ENCODE measurements at places on chromosomes 7 and 10.

DNA sequence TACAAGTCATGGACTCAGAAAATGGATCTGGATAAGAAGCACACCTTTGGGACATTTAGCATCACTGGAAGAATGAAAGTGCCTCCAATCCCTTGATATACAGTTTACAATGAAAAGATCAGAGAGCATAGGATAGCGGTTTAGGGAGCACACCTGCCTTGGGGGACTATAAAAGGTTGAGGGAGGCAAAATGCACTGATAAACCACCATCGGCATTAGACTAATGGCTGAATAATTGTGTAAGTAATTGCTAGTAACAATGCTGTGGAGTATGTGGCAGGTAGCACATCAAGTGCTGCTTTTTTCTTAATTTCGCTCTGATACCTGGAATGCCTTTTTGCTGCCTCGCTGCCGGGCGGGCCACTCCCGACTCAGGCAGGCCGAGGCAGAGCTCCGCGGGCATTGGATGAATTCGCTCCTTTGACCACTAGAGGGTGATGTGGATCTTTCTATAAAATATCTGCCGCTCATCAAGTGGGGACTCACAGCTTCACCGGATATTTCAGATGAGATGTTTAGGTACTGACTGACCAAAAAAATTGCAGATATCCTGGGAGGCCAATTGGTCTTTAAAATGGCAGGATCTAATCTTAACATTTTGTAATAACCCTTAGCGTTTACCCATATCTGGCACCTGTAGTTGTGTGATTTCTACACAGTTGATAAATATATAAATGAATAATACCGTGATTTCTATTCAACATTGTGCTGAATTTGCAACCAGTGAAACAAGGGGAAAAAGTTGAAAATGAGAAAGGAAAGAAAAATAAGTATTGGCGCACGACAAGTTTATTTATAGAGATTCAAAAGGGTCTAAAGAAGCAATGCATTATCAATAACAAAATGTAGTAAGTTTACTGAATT, 116.8 kb upstream of the PRSS1 start:
- DNase-seq = peak; percentile 24

- DNase-seq = no peak
Measured at GRCh38 chr7:12481722-12482121, 78.1 kb upstream of the VWDE start.

DNA sequence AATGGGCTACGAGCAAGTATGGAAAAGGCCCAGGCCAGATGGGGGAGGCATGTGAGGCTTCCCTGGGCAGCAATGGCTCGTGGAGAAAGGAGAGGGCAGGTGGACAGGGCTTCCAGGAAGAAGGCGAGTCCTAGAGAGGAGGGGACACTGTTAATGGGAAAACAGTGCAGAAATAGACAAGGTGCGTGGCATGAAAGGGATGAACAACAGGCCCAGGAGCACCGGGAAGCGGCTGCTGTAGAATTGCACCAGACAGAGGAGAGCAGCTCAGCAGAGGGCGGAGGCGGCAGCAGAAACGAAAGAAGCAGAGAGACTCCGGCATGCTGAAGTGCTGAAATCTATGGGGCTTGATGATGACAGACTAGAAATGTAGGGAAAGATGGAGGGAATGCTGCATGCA, 102.1 kb downstream of the PIP4K2A start:
- no peak for DNase-seq

DNA sequence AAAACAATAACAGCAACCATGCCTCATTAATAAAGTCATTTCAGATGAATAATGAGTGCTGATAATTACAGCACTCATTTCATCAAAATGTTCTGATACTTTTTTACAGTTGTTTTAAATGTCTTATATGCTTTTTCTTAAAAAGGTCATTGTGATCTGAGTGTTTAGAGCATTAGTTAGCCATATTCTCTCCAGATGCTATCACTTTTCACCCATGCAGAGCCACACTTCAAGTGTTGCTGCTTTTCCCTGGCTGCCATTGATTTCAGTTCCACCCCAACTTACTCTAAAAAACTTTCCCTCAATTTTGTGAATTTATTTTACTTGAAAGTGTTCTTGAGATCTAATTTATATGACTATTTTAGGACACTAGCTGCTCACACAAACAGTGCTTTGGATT, 41.8 kb downstream of the NUP205 start:
- DNase-seq = no peak

- no peak for DNase-seq
Measured at GRCh38 chr10:61175316-61175715, 231.3 kb upstream of the RHOBTB1 start.

DNA sequence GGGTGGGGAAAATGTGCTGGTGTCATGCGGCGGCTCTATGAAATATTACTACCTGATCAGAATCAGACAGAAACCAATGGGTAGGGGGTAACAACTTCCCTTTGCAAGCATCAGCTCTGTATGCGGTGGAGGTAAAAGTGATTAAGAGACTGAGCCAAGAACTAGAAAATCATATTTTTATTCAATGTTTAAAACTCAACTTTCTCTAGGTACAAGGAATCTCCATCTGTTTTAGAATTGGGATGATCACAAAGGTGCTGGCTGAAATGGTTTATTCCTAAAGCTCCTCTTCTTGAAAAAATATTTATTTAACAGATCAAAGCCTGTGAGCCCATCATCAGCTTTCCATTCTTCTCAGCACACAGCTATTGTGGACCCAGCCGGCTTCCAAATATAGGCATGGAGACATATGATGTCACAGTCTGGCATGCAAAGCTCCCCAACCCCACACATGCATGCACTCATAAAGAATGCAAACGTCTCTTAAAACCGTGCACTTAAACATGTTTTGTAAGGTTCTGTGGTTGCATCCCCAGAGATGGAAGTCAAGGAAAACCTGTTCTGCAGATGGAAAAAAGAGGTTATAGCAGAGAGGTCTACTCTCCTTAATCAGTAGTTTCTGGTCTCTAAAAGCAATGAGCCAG, 126.0 kb downstream of the SKIDA1 start:
- DNase-seq = no peak

DNA sequence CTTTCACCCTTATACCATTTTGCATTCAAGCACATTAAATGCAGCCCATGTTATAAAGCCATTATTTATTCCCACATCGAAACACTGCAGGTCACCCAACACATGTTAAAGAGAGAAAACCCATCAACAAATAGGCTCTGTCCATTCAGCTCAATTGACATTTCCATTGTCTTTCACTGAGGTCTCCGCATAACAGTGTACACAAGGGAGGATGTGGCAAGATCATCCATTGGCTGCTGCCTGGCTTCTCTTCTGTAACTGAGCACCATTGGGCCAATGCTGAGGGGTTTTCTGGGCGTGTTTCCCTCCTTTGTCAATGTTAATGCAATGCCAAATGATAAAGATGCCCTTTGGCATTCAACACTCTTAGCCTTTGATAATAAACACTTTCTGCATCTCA, 278.1 kb upstream of the SP4 start:
- DNase-seq = no peak

DNA sequence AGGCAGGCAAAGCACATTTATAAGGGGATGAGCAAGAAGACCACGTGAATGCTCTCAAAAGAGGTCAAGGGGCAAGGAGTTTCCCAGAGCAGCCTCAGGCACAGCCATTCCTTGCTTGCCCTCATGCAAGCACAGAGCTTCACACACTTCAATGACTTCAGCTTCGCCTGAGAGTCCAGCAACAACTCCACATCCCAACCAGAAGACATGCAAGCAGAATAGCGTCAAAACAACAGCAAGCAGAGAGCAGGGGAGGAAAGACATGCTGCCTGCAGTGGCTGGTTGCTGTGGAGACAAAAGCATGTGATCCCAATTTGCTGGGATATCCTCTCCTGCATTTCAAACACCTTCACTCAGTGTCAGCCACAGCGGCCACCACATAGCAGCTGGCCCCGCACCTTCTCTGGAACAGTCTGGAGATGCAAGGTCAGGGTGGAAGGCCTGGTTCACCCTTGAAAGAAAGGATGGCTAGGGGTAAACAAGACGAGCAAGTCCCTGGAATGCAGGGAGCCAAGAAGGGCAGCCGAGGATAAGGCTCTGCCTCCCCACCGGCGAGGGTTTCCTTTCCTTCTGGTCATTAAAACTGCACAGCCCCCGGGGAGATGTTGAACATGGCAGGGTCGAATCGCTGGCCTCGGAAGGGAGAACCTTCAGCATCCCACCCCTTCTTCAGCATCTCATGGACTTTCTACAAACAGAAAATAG, 60.2 kb upstream of the CAMK2B start:
- DNase-seq = no peak

- no peak for DNase-seq
Measured at GRCh38 chr7:101531726-101532357, 97.3 kb downstream of the MYL10 start.

DNA sequence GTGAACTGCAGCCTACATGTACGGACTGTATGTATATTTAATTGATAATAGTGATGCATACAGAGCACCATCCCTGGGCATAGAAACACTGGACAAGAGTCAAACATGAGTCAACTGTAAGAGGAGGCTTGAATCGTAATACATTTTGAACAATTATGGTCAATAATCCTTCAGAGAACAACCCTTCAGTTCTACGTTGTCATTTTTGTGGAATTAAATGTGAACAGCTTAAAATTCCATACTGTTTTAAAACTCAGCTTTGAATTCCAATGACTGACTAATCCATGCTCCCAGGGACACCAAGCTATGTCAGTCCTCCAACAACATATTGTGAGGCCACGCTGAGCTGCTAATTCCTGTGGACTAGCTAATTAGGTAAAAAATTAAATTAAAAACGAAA, 41.5 kb upstream of the KMT2E start:
- DNase-seq = no peak

DNA sequence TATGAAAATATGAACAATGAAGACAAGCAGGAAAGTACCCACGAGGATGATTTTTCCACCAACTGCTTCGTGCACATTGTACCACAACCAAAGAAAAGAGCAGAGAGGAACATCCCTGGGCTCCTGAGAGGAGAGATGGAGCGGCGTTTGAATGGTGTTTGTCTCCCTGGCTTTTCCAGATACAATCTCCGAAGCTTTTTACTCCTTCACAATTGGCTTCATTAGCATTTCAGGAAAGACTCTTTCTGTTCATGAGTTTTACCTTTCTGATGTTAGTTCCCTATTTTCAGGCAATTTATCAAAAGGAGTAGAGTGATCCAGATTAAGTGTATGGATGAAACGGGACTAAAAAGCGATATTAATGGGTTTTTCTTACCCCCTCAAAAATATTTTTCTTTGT, 49.3 kb downstream of the LYZL2 start:
- no peak for DNase-seq

DNA sequence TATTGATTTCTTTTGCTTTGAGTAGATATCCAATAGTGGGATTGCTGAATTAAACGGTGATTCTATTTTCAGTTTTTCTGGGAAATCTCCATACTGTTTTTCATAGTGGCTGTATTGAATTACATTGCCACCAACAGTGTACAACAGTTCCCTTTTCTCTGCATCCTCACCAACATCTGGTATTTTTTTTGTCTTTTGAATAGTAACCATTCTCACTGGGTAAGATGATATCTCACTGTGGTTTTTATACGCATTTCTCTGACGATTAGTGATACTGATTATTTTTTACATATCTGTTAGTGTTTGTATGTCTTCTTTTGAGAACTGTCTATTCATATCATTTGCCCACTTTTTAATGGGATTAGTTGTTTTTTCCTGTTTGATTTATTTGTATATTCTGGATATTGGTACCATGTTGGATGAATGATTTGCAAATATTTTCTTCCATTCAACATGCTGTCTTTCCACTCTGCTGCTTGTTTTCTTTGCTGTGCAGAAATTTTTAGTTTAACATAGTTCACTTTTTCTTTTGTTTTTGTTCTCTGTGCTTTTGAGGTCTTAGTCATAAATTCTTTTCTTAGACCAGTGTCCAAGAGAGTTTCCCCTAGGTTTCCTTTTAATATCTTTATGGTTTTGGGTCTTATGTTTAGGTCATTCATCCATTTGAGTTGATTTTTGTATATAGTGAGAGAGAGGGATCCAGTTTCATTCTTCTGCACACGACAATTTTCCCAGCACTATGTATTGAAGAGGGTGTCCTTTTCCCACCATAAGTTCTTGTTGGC, 584.7 kb downstream of the PHTF2 start:
- DNase-seq = no peak

DNA sequence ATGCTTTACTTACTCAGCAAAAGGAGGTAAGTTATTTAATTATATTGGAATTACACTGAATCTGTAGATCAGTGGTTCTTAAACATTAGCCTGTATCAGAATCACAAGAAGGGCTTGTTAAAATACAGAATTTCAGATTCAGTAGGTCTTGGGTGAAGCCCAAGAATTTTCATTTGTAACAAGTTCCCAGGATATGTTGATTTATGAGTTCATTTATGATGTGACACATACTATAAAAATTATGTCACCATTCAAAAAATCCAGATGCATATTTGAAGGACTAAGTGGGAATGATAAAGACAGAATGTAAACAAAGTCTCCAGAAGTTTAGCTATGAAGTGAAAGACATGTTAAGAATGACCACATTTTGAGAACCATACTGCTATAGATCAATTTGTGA, 52.3 kb downstream of the HECTD2 start:
- no peak for DNase-seq

DNA sequence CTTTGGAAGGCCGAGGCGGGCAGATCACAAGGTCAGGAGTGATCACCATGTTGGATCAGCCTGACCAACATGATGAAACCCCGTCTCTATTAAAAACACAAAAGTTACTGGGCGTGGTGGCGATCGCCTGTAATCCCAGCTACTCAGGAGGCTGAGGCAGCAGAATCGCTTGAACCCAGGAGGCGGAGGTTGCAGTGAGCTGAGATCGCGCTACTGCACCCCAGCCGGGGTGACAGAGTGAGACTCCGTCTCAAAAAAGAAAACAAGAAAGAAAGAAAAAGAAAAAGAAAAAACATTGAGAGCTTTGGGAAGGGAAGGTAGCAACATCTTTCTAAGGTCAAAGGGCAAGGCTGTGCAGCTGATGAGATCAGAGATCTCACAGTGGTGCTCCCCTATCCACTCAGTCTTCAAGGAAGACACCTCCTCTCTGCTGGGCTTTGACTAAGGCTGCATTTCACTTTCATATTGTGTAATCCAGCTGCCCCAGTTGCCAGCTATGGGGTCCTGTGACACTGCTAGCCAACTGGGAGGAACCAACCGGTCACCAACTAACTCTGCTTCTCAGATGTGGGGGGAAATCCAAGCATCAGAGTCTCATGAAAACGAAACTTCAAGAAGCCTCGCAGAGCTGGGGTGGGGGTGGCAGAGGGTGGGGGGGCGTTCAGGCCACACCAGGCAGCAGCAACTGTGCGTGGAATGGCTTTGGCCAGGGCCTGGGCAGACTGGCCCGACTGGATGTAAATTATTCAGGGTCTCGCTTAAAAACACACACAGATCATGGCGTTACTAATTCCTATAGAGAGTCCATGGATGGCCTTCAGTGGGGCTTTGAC, 1.5 kb downstream of the IL15RA start:
- no peak for DNase-seq

DNA sequence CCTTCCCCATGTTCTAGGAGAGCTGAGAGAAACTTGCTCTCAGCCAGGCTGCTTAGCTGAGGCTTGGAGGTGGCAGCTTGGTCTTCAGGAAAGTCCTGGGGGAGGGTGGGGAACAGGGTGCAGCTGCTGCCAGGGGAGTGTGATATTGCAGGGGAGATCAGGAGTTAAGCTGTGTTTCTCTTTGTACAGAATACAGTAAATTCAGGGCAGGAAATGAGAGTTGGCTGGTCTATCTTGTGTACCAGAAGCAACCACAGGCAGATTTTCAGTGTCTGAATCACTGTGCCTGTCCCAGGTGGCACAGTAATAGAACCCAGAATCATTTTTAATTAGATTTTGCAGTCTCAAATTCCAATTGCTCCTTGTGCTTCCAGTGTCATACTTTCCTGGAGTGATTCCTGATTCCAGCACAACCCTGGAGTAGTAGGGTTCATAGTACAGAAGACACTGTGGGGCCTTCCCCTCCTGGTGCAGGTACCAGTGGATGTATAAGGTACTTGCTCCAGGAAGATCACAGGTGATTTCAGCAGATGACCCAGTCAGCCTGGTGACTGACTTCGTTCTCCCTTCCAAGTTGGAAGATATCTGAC, 94.0 kb upstream of the TARP start:
- DNase-seq = no peak
